ENCODE measurements at places on chromosomes 7 and 10. TPM values are rescaled to one million over a fixed set of nuclear protein-coding genes. Genes with fewer than 3 reads are reported as not detected.

The RASSF4 gene
- total RNA-seq = 1.4 TPM

The GRM3 gene
- not detected for total RNA-seq

The POU6F2 gene
- total RNA-seq = not detected

The GRK5 gene
- 20.8 TPM for total RNA-seq

The LRRC18 gene
- total RNA-seq = not detected

The MAT1A gene
- total RNA-seq = not detected

The PRSS2 gene
- not detected for total RNA-seq

The FAM237B gene
- not detected for total RNA-seq

The TBC1D12 gene
- 0.27 TPM for total RNA-seq

The BHLHA15 gene
- not detected for total RNA-seq

The KNDC1 gene
- not detected for total RNA-seq

The LIPF gene
- not detected for total RNA-seq

The DYNC1I1 gene
- total RNA-seq = 0.08 TPM

The COL26A1 gene
- not detected for total RNA-seq

The TRIM74 gene
- total RNA-seq = 4.1 TPM

The WIPF3 gene
- not detected for total RNA-seq

The TFAM gene
- 50.5 TPM for total RNA-seq

The RAB19 gene
- total RNA-seq = 1.6 TPM

The OGDH gene
- total RNA-seq = 39.8 TPM

The RAMP3 gene
- total RNA-seq = not detected

The CLRN3 gene
- not detected for total RNA-seq

The ZNF853 gene
- total RNA-seq = 2.7 TPM

The PAPSS2 gene
- total RNA-seq = not detected

The MKRN1 gene
- 115 TPM for total RNA-seq

The AQP1 gene
- total RNA-seq = 0.22 TPM

The C10orf105 gene
- 0.36 TPM for total RNA-seq

The CCL26 gene
- total RNA-seq = not detected

The ACHE gene
- total RNA-seq = 0.22 TPM

The AP4M1 gene
- 4.0 TPM for total RNA-seq

The PON1 gene
- total RNA-seq = not detected

The NME8 gene
- total RNA-seq = not detected

The CPA5 gene
- total RNA-seq = not detected

The JAKMIP3 gene
- total RNA-seq = 0.36 TPM

The C10orf53 gene
- total RNA-seq = not detected

The FAM25A gene
- not detected for total RNA-seq

The FLNC gene
- total RNA-seq = 0.06 TPM

All from CD4-positive, alpha-beta T cell (primary cell).